CD4-positive, alpha-beta T cell treated with Interleukin-6 at 100 ng/mL for 8 hours (primary cell): ENCODE measurements at places on chromosomes 1 and 21.

GRCh38 chr1:226649780-226650179 lies 89.3 kb downstream of the ITPKB start:
- peak; percentile 39 for DNase-seq

DNA sequence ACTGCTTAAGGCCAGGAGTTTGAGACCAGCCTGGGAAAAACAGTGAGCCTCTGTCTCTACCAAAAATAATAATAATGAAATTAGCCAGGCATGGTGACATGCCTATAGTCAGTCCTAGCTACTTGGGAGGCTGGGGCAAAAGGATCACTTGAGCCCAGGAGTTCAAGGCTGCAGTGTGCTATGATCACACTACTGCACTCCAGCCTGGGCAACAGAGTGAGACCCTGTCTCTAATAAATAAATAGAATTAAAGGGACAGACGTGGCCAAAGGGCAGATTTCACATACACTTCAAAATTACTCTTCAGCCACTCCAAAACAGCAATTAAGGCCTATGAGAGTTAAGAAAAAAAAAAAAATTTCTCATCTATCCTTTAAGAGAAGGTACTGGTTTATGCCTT lies 45.7 kb downstream of the GATAD2B start:
- no peak for DNase-seq

GRCh38 chr1:17118706-17119075 lies 560 bp downstream of the PADI2 start:
- no peak for DNase-seq

DNA sequence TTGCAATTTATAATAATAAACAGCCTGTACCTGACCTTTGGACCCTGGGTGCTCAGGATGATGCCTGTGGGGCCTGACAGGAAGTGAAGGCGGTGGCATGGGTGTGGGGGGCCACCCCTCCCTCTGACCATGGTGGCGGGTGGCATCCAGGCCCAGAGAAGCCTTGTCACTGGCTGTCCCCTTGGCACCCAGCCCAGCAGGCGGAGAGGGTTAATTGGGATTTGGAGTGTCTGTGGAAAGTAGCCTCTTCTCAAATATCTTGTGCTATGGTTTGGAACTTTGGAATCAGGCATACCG lies 20.5 kb downstream of the SOX13 start:
- DNase-seq, result no peak

DNA sequence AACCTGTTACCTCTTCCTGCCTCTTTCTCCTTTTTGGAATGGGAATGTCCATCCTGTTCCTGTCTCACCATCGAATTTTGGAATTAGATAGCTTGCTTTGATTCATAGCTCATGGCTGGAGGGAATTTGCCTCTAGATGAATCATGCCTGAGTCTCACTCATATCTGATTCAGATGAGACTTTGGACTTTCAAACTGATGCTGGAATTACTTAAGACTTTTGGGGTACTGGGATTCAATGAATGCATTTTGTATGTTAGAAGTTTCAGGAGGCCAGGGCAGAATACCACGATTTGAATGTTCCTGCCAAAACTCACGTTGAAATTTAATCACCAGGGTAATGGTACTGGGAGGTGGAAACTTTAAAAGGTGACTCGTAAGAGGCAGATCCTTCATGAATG lies 132.4 kb downstream of the DSCAM start:
- DNase-seq, result no peak

GRCh38 chr1:156638189-156638985 lies 3.5 kb upstream of the BCAN start:
- no peak for DNase-seq

DNA sequence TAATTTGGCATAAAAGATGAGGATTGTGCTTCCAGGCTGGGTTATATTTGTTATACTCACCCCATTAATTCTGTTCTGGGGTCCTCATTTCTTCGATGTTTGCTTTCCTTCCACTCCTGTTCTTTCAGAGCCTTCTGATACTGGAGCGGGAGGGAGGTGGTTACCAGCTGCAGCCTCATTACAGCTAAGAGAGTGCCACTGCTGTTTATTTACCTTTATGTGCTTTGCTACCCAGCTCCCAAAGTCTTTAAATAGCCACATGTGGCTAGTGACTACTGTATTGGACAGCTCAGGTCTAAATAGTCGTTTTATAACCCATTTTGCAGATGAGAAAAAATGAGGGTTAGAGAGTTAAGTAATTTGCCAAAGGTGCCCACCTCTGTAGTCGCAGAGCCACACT lies 25.1 kb downstream of the PLEKHM2 start:
- no peak for DNase-seq

GRCh38 chr1:222618880-222619596 lies 1.1 kb downstream of the MIA3 start:
- DNase-seq, result no peak

DNA sequence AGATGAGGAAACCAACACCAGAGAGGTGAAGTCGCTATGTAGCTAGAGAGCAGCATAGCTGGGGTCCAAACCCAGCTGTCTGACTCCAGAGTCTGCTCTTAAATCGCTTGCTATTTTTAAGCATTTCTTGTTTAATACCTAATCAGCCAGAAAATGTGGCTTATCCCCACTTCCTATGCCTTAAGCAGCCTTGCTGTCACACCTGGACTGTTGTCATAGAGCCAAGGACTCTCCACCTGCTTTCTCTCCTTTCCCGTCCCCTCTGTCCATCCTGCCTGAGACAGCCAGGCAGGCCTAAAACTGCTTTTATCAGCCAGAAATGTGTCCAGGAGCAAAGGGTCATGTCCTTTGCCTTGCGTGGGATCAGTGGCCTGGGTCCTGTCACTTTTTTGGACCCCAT lies 28.3 kb upstream of the EPHA8 start:
- DNase-seq, result no peak

GRCh38 chr1:175130649-175131045 lies 61.9 kb downstream of the KIAA0040 start:
- no peak for DNase-seq

DNA sequence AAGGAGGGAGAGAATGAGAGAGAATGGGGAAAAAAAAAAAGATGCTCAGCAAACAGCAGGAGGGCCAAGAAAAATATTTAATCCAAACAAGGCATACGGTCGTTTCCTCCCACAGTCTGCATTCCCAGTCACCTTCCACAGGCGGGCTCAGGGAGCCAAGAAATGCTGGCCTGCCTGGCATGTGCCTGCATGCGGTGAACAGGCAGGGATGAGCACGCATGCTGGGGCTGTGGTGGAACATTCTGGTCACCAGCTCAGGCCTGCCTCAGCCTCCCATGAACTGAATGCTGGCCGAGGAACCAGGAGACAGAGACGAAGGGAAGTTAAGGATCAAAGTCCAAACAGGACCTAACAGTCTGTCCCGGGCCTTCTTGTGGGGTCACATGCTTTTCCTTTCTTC lies 335.3 kb downstream of the ASTN1 start:
- DNase-seq, result no peak

DNA sequence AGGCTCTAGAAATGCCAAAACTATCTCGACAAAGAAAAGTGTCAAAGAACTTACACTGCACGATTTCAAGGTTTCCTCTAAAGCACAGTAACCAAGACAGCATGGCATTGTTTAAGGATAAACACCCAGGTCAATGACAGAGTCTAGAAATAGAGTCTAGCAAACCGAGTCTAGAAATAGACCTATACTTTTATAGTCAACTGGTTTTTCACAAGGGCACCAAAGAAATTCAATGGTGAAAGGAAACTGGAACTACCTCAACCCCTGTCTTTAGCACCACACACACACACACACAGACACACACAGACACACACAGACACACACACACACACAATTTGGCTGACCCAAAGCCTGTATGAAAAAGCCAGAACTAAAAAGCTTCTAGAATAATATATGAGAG lies 67.1 kb upstream of the PGBD5 start:
- no peak for DNase-seq

DNA sequence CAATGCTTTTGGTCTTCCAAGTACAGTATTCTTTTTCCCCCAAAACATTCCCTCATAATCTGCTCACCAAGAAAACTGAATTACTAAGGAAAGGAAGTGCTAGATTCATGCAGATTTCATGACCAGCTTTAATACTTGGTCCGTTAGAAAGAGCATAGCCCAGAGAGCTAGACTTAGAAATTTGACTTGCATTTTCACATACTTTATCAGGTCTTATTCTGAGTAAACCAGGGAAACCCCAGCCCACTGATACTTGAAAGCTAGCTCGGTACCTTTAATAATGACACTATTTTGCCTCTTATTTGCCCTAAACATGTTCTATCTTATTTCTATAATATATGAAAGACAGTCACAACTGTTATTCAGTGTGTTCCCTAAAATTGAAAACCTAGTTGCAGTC lies 204.5 kb downstream of the TTLL7 start:
- DNase-seq, result no peak

GRCh38 chr1:160726498-160727315 lies 12.3 kb upstream of the SLAMF7 start:
- peak; percentile 79 for DNase-seq

DNA sequence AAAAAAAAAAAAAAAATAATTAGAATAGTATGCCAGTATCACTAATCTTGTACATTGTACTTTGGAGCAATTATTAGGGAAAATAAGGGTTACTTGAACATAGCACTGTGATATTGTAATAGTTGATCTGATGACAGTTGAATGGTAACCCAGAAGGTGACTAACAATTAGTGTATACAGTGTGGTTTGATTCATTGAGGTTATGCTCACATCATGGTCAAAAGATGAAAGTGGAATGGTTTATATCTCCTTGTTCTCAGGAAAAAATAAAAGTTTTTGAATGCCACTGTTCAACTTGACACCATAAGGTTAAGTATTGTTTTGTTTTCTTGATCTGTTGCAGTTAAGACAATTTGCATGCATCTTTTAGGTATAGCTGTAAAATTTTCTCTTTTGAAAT lies 87.0 kb downstream of the GPR52 start:
- no peak for DNase-seq

DNA sequence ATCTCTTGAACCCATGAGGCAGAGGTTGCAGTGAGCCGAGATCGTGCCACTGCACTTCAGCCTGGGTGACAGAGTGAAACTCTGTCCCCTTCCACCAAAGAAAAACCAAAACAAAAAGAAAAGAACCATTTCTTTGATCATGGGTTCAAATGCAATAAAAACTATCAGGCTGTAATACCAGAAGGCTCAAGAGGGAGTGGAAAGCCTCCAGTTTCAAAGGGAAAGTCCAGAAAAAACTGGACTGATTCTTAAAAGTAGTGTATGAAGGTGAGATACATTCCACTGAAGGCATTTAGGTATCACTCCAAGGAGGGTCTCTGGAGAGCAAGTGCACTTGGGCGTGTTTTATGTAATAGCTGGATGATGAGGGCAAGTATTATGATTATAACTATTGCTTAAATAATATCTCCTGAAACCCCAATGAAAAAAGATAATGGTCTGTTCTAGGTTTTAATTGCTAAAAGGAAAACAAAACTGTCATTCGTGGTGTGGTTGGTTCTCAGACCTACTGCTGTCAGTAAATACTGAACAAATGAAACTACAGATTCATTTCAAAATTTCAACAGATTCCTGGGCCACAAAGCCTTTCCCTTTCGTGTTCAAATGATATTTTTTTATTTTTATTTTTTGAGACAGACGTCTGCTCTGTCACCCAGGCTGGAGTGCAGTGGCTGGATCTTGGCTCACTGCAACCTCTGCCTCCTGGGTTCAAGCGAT lies 6.0 kb upstream of the CAMTA1 start:
- DNase-seq, result no peak

DNA sequence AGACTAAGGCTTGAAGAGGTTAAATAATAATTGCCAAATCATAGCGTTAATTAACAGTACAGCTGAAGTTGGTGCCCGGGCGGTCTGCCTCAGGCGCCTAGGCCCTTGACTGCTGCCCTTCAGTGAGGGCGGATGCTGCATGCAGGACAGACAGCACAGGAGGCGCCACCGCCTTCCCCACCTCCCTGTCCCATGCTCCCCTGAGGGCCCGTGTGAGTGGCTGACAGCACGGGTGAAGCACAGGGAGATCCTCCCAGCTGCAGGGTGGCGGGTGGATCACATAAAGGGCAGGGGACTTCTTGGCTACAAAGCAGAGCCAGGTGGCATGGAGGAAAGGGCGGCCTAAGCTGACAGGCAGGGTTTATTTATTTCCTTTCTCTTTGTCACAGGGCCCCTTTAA lies 49.1 kb downstream of the DDX20 start:
- no peak for DNase-seq

GRCh38 chr1:216576234-216576937 lies 146.8 kb downstream of the ESRRG start:
- no peak for DNase-seq

- DNase-seq, result no peak
Observed at GRCh38 chr1:198902655-198903054, 263.8 kb downstream of the PTPRC start.

DNA sequence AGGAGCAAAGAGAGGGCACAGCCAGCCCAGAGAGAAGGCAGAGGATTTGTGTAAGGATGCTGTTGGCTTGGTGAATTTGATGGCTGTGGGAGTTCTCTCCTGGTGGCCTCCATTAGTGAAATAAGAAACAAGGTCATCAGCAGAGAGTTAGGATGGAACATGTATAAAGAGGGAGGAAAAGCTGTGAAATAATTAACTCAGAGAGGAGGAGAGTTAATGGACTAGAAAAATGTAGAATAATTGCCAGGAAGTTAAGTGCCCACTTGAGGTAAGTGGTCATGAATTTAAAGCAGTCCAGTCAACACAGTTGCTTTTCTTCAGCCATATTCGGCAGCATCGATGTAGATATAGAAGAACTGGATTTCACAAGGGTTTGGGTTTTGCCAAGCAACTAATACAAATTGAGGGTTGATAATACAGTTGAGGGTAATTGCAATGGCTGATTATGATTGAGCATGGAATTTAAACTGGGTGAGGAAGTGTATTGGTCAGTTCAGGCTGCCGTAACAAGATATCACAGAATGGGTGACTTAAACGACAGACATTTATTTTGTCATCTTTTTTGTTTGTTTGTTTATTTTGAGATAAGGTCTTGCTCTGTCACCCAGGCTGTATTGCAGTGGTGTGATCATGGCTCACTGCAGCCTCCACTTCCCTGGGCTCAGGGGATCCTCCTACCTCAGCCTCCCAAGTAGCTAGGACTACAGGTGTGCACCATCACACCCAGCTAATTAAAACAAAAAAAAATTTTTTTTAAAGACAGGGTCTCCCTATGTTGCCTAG lies 31.7 kb upstream of the KLF17 start:
- DNase-seq, result no peak

DNA sequence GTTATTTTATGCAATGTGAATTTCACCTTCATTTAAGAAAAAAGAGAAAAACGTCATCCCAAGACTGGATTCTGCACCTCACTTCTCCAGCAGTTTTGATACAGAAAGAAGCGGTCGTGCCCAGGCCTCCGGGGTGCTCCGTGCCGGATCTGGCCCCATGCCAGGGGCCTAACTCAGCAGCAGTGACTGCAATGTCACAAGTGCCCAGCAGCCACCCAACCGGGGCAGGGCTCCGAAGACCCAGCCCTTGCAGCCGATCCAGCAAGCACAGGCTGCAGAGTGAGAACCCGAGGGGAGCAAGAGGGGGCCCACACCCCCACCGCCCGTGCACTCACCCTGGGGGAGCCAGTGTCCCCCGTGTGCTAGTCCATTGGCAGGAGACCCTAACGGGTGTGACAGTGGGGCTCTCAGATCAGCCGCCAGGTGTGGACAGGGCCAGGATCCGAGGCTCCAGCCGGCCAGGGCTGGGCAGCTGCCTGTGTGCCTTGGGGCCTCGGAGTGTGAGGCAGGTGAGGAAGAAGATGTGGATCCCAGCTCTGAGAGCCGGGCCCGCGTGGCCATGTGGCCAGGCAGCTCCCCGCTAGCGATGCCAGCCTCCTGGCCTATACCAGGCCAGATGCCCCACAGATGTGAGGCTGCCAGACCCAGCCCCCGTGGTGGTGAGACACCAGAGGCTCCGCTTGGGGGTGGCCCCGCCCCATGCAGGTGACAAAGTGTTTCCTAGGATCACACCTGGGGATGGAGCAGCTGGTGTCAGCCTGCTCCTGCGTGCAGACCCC lies 60.6 kb downstream of the MEGF6 start:
- DNase-seq, result no peak

GRCh38 chr1:31588751-31589515 lies 12.6 kb downstream of the TINAGL1 start:
- DNase-seq, result no peak
